ENCODE measurements at places on chromosomes 12 and 14.

DNA sequence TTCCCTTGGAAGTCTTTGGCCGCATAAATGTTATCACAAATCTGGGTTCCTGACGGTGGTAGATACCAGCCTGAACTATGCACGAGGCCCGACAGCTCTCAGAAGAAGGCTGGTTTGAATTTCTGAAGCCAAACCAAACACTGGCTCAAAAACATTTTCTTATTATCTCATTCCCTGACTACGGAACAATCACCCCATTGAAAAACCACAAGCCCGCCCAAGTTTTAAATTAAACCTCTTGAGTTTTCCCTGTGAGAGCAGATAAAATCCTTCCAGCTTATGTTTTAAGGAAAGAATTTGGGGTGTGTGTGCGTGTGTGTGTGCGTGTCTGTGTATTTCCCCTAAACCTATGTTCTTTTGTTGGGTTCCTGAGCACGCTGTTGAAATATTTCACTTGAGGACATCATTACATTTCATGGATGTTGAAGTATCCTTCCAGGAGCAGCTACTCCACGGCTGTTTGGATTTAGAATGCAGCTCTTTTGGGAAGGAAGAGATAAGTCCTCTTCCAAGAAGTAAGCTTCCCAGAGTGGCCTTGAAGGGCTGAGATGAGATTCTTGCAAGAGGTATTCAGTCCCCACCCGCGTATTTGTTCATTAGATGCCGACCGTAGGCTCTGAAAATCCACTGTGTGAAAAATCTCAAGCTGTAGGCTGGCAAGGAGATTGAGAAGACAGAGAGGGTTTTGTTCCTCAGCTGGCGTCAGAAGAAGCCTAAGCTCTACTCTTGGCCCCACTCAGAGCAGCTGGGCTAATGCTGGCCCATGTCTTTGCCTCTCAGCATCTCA, 131.0 kb upstream of the NCOR2 start:
- no peak for DNase-seq

GRCh38 chr12:77845831-77846230, 15.1 kb downstream of the NAV3 start:
- DNase-seq: no peak

GRCh38 chr12:770479-770878, 18.1 kb downstream of the WNK1 start:
- no peak for DNase-seq

GRCh38 chr12:121132601-121133481, at the start of gene P2RX7:
Gene P2RX7 (plus strand): TSS chr12:121132876. CDS start chr12:121132971, 95 bp downstream.
- DNase-seq: peak; percentile 61

- no peak for DNase-seq
These were observed 132.1 kb upstream of the RTL1 start for GRCh38 chr14:101035466-101036225.

- no peak for DNase-seq
These were observed 2.0 kb downstream of the ANO6 start for GRCh38 chr12:45217846-45218245.

DNA sequence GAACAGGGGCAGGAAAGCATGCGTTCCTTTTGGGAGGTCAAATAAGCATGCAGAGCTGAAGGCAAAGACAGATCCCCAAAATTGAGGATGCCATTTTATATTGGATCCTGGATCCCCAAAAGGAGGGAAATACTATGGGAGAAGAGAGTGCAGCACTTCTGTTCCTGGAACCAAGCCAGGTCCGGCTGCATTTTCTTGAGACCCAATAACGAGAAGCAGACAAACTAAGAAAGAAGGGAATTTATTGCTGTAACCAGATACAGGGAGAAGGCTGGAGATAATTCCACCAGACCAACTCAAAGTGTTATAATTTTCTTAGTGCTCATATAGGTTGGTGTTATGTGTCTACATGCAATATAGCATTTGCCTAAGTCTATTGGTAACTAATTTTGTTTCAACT, 60.8 kb downstream of the PDE6H start:
- DNase-seq: no peak

- no peak for DNase-seq
These were observed 140.1 kb upstream of the TSPAN8 start for GRCh38 chr12:71297930-71298329.

DNA sequence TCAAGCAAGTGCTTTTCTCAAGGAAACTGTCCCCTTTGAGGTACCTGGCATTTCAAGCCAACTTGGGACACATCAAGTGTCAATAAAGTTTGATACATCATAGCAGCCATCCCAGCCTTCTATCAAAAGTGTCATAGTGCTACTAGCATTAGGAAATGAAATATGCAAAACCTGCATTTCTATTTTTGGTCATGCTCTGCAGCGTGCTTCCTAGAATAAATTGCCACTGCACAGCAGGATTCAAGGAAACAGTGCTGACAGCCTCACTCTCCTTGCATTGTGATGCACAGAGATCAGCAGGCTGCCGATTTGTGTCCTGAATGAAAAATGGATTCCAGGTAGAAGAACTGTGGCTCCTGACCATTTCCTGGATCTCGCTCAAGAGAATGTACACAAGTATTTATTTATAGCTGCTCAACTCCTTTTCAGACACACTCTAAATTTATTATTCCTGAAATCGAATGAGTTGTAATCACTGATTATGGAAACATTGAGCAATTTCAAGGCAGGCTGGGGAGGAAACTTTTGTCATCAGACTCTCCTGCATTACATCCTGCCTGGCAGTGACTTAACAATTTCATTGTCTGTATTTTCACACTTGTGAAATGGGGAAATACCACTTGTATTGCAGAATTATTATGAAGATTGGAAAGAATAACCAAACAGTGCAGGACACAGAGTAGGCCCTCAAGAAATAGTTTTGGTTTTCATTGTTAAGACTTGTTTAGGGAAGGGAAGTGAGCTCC, 120.9 kb downstream of the SLC38A6 start:
- DNase-seq: no peak

GRCh38 chr14:99971941-99972747, 93.1 kb upstream of the EVL start:
- DNase-seq: peak; percentile 20

- no peak for DNase-seq
These were observed 314.3 kb upstream of the TBX3 start for GRCh38 chr12:114998118-114998749.

DNA sequence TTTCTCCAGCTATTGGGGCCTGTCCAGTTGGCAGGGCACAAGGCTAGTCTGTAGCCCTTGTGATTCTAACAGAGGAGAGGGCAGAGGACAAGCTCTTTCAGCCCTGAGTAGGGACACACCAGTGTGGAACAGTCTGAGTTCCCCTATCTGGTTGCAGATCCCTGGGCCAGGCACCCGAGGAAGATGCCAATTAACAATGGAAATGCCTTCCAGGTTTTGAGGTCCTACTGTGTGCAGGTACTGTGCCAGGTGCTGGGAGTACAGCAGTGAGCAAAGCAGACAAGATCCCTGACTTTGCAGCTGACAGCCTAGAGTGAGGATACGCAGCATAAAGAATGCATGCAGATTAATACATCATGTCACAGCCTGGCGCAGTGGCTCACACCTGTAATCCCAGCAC, 17.1 kb downstream of the DTX1 start:
- DNase-seq: no peak

DNA sequence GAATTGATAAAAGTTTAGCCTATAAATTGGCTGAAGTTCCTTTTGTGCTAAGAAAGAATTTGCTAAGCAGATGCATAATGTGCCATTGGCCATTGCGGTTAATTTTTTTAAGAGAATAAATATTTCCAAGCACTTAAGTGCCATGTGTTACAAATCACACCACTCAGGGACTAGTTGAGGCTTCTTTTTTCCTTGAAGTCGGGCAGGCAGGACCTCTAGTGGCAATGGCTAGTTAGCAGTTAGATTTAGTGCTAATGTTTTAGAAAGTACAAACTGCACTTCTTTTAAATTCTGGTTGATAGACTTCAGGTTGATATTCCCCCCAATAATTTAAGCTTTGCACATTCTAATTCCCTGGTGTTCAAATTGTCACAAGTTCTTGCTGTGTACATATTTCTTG, 294.3 kb downstream of the APAF1 start:
- DNase-seq: no peak

GRCh38 chr14:66284346-66284745, 201.8 kb upstream of the CCDC196 start:
- no peak for DNase-seq

DNA sequence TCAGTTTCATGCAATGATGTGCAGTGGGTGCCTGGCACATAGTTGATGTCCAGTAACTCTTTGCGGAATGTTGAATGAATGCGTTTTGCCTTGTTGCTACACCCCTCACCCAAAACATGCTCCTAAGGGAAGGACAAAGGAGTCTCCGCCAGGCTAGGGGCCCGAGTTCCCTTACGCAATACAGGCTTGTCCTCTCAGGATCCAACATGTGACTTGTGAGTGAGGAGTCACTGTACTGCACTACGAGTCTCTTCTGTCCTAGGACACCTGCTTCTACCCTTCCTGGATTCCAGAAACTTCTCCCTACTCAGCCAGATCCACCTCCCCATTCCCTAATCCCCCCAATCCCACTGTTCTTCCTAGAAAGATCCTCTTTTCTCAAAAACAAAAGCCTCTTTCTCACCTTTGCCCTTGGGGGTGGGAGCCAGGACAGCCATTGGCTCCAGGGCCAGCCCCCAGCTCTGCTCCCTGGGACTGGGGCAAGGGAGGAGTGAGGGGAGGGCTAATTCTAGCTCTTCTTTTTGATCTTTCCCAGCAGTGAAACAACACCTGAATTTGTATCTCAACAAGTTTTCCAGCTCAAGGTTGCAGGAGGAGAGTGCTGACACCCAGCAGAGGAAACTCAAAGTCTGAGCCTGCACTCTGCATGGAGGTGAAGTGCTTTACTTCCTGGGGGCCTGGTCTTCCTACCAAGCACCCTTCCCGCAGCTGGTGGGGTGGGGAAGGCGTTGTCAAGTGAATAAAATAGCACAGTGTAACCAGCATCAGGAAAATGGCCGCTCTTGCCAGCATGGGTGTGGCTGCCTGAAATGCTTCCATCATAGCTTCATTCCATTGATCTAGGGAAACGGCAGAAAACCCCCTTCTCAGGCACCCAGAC, 3.4 kb upstream of the OTUB2 start:
- no peak for DNase-seq

DNA sequence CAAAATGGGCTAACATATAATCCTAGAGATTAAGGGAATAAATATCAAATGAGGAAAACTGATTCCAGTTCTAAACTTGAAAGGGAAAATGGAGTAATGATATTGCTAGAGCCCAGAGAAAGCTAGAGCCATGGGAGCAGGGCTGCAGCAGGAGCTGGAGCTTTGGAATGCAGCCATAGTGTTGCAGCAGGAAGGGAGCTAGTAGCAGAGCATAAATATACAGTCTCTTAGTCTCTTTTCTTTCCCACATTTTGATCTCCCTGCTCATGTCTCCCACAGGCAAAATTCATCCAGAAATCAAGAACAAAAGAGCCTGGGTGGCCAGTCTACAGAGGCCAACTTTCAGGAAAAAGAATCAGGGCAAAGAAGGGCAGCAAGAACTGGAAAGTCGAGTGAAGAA, 253.7 kb downstream of the ATXN7L3B start:
- DNase-seq: no peak

DNA sequence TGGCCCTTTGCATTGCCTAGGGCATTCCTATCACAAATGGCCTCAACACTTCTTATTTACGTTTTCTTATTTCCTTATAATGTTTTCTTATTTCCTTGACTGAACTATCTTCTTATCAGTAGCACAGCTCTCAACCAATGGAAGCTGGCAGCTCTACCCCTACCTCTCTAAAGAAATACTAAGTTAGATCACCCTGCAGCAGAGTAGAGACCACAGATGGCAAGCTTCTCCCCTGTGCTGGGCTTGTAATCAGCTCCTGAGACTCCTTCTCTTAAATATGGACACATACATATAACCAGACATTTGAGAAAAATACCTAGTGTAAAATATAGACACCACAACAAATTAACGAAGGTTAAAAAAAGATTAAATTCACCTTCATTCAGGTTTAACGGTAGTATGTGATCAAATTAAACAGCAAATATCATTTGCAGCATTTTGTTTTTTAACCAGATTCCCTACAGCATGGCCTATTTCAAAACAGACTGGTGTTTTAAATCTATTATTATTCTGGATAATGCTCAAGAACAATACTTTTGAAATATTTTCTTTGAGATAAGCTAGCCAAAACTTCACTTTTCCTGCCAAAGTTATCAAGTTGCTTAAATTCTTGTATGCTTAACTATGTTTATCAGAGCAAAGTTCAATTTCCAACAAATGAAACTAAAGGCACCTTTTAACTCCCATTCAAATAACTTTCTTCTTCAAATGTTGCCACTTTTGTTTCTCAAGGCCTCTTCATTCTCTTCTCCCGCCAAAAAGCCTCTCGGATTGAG, 54.3 kb downstream of the SLC41A2 start:
- no peak for DNase-seq

- no peak for DNase-seq
These were observed 1.8 kb upstream of the MED6 start for GRCh38 chr14:70602254-70602653.

DNA sequence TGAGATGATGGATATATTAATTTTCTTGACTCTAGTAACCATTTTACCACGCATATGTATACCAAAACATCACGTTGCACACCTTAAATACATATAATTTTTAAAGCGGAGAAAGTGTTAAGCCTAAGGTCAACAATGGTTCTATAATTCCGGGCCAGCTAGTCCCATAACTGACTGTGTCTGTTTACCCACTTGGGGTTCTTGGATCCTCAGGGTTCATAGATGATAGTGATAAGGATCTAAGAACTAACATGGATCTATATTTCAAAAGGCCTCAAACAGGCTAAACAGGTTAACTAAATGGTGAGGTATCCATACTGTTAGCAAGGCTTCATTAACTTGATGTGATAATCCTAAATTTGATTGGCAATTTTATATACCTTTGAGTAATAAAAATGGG, 9.8 kb downstream of the SLC38A1 start:
- DNase-seq: no peak

DNA sequence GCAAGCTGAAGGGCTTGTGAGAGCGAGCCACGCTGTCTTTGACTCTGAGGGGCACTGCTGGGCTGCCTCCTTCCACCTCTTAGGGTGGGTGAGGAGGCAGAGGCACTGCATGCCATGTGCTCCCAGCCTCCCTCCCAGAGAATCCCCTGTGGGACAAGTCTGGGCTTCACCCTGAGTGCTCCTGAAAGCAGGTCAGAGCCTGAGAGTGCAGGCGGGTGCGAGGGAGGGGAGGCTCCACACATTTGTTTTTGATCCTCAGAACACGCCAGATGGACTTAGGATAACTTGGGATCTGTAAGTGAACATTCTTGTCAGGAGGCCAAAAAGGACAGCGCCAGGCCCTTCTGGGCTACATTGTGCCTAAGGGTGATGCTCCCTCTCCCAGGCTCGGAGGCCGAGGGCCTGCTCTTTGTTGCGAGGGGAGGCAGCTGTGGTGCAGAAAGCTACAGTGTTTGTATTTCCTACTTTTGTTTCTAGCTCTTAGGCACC, 155.4 kb downstream of the TMX1 start:
- no peak for DNase-seq

GRCh38 chr12:30769802-30770201, 15.1 kb upstream of the CAPRIN2 start:
- no peak for DNase-seq

- DNase-seq: no peak
These were observed 21.6 kb upstream of the STAC3 start for GRCh38 chr12:57272337-57273151.

GRCh38 chr14:26026384-26026783, 571.4 kb downstream of the NOVA1 start:
- no peak for DNase-seq

Data from activated naive CD8-positive, alpha-beta T cell treated with anti-CD3 and anti-CD28 coated beads, Interleukin-2, amount 50 U/mL, for 24 hours (primary cell).